ENCODE measurements at places on chromosomes 1 and 21.
A peak's percentile ranks its signal among the peaks of the same experiment; 100 is the strongest.

GRCh38 chr1:198876371-198876871 lies 237.6 kb downstream of the PTPRC start:
- DNase-seq = no peak

DNA sequence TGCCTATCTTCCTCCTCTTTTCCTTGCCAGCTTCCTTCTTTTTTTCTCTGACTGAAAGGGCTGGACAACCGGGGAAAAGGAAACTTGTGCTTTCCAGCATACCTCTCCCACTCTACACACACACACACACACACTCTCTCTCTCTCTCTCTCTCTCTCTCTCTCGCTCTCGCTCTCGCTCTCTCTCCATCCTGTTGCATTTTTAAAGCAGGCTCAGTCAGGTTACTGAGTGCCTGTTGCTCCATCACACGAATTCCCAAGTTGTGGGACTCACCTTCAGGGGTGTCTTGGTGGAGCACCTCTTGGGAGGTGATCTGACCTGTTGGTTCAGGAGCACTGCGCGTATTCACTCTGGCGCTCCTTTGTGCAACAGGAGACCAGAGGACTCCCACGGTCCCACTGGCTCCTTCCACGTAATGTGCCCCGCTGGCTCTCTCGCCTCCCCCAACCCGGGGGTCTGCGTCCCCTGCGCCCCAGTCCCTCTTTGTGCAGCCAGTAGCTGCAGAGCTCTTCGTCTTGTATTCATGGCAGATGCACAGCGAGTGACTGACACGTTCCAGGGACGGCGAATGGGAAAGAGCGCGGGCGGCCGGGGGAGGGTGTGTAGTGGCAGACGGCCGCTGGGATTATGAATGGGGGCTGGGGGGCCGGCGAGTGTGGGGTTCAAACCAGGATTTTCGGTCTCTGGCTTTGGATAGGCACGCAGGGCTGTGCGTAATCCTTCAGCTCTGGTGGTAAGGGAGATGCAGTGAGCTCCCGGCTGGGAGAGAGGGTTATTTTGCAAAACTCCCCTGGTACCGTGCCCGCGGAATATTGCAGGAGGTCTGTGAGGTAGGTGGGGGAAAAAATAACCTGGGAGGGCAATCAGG lies 660 bp upstream of the PDE4B start:
- DNase-seq = no peak

- DNase-seq = no peak
These were observed 36.9 kb downstream of the FBXO2 start for GRCh38 chr1:11617314-11617713.

DNA sequence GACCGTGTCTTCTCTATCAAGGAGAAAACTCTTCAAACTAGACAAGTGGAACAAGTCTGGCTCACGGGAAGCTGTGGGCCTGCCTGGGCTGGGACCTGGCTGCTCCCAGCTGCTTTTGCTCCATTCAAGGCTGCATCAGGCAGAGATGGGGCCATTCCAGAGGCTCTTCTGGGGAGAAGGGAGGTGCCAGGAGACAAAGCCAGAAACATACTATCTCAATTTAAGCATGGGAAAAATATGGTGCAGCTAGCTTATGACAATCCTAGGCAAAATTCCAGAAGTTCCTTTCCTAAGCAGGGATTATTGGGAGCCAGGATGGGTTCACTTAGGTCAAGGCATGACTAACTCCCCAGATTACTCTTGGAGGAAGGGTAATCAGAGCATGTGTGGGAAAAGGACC lies 90.8 kb upstream of the SLC2A1 start:
- no peak for DNase-seq

- no peak for DNase-seq
These were observed 16.6 kb downstream of the TFF3 start for GRCh38 chr21:42298657-42299056.

- peak; percentile 66 for DNase-seq
These were observed 59.1 kb downstream of the NME7 start for GRCh38 chr1:169308313-169309039.

GRCh38 chr1:198295971-198296370 lies 139.2 kb downstream of the NEK7 start:
- DNase-seq = no peak

- DNase-seq = no peak
These were observed 296.6 kb downstream of the CHRM3 start for GRCh38 chr1:239682960-239683359.

- no peak for DNase-seq
These were observed 72.1 kb downstream of the NEK7 start for GRCh38 chr1:198228925-198229324.

DNA sequence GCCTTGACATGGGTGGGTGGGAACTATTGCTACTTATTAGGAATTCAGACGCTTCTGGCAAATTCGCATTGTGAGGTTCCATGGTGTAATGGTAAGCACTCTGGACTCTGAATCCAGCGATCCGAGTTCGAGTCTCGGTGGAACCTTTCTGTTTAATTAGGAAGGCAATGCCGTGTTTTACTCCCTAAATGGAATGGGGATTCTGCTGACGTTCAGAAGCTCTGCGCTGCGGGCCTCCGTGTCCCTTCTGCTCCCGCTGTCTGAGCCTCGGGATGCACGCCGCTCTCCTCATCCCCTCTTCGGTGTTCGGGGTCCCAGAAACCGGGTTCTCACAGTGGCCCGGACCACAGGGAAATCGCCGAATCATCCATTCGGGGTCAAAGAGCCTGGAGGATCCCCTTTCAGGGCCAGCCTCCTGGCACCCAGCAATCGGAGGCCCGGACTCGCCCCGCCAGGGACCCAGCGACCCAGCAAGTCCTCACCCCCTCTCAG lies 280.3 kb downstream of the FAM72C start:
- DNase-seq = no peak

DNA sequence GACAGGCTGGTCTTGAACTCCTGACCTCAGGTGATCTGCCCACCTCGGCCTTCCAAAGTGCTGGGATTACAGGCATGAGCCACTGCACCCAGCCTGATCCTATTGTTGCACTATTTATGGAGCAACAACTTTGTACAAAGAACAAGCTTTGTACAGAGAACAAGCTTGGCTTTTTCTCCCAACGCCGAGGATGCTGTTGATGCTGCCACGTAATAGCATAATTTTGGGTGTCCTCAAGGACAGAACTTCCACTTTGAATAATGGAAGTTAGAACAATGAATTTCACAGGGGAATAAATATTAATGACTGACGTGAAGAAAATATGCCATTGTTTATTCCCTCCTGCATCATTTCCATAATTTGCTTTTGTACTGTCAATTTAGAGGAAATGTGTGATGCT lies 12.8 kb upstream of the RBP7 start:
- DNase-seq = no peak

DNA sequence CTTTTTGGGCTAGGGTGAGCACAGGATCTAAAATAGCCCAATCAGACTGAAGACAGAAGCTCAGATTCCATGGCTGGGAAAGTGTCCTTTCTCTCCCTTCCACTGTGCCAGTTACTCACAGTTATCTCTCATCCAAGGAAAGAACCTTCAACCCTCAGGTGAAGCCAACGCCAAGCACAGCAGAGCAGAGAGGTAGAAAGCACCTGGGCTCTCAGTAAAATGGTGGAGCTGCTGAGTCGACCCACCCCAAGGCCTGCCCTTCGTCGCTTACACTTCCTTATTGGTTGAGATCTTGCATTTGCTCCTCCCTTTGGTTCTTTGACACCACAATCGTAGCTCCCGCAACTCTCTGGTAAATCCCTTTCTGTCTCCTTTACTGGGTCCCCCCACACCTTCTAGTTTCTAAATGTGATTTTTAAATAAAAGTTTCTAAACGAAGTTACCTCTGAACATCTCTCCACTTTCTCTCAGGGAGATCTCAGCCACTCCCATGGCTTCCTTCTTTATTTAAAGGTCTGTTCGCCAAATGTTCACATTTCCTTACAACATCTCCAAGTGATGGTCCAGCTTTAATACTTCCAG lies 27.5 kb upstream of the SLC30A1 start:
- no peak for DNase-seq

GRCh38 chr1:94920061-94920460 lies 6.8 kb downstream of the CNN3 start:
- no peak for DNase-seq

DNA sequence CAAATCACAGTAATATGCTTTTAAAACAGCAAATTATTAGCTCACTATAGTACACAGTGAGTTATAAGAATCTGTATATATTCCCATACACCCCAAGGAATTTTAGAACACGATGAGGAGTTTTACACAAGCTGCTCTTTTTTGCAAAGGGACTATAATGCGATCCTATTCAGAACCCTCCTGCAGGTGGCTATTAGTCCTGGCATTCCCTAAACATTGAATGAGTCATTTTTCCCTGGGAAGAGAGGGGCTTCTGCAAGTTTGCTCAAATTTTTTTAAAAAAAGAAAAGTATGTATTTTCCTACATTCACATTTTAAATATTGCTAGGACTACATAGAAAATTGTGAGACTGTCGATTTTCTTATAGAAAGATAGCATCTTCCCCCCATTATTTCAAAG lies 106.3 kb downstream of the COL11A1 start:
- DNase-seq = no peak

DNA sequence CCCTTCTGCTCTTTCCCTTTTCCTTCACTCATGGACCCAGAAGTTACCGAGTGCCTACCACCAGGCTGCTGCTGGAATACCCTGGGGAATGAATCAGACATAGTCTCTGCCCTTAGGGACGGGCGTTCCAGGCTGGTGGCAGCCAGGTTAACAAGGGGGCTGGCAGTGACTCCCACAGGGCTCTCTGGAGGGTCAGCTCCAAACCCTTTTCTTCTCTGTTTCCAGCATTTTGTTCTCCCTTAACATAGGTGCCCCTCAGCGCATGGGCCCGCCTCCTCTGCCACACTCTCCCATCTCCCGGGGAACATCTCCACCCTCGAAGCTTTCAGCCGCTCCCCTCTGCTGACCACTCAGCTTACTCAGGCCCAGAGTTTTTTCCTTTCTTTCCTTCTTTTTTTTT lies 62.9 kb upstream of the LRP8 start:
- DNase-seq = no peak

GRCh38 chr1:85952460-85952859 lies 204.1 kb downstream of the COL24A1 start:
- DNase-seq = peak; percentile 39

- no peak for DNase-seq
These were observed 157.6 kb upstream of the SOD1 start for GRCh38 chr21:31501926-31502325.

- DNase-seq = no peak
These were observed 4.1 kb upstream of the PTPN7 start for GRCh38 chr1:202164271-202165037.

- peak; percentile 81 for DNase-seq
These were observed 888 bp upstream of the COL18A1 start for GRCh38 chr21:45403825-45404729.

- DNase-seq = peak; percentile 12
These were observed 36.2 kb upstream of the KCNA10 start for GRCh38 chr1:110554871-110555801.

DNA sequence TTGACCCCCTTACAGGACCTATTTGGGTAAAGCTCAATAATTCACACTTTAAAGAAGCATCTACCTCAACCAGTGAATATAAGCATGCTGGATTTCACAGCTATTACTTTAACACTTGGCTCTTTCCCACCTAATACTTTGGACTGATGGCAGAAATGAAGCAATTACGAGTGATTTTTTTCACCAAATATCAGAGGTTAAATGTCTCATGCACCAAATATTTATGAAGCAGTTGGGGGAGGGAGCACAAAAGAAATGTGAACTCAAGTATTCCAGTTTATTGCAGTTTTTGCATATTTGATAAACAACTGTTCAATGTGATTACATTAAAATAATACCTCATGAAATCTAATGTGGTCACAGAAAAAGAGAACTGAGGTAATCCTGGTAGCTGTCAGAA lies 223.6 kb downstream of the LRRC7 start:
- no peak for DNase-seq

- DNase-seq = peak; percentile 76
These were observed 44.6 kb downstream of the RHBG start for GRCh38 chr1:156413391-156414246.

DNA sequence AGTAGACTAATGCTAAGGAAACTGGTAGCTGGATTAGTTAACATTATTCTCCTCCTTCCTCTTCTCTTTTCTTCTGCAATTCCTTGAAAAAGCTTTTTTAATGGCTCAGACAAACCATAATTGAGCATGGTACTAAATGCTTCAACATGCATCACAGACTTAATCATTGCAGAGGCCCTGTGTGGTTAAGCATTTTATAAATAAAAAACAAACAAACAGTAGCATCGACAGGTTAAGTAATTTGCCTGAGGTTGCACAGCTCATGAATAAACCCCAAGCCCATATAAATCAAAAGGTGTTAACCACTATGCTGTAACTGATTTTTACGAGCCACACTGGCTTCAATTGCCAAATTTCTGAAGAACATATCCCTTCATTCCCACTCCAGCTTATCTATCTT lies 462.1 kb downstream of the LMO4 start:
- no peak for DNase-seq

DNA sequence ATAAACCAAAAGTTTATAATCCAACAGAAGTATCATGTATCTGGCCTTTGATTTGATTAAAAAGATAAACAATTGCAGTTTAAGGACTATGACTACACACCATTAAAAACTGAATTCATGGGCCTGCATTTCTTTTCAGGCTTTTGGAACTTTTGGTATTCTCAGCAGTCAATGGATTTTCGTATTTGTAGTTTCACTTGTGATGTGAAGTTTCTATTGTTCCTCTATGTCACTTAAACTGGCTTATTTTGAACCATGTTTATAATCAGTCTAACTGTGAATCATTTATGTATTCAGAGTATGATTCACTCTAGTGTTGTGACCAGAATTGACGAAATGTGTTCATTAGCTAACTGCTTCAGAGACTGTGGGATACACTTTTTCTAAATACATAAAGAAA lies 132.9 kb downstream of the COQ8A start:
- DNase-seq = no peak

- peak; percentile 96 for DNase-seq
These were observed at the start of gene NHLH2 for GRCh38 chr1:115840605-115841460. Gene NHLH2, minus strand, starts transcription at chr1:115841126. Its CDS starts 2,754 bp downstream, at chr1:115838372.

GRCh38 chr1:32884726-32885125 lies 1.6 kb upstream of the HPCA start:
- DNase-seq = peak; percentile 93

GRCh38 chr1:66764994-66765578 lies 12.8 kb downstream of the DYNLT5 start:
- peak; percentile 52 for DNase-seq

GRCh38 chr1:237556911-237557310 lies 333.8 kb downstream of the ZP4 start:
- no peak for DNase-seq
